ENCODE measurements at places on chromosomes 13 and 19. TPM values are rescaled to one million over a fixed set of nuclear protein-coding genes. Genes with fewer than 3 reads are reported as not detected.

- DNase-seq = no peak
Observed at GRCh38 chr19:40256512-40256911, 28.6 kb downstream of the AKT2 start.

DNA sequence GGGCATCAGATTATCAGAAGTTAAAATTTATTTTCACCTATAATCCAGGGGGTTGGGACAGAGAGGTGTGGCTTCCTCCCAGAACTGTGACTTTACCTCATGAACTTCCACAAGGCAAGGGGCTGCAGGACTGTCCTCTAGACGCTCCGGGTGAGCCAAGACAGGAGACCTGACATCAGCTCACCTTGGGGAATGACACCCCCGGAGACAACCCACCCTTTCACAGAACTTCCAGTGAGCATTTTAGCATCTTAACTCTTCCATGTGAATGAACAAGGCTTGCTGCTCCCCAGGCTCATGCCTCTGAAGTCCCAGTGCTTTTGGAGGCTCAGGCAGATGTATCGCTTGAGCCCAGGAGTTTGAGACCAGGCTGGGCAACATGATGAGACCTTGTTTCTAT is 29.4 kb upstream of the TFDP1 start:
- no peak for DNase-seq

DNA sequence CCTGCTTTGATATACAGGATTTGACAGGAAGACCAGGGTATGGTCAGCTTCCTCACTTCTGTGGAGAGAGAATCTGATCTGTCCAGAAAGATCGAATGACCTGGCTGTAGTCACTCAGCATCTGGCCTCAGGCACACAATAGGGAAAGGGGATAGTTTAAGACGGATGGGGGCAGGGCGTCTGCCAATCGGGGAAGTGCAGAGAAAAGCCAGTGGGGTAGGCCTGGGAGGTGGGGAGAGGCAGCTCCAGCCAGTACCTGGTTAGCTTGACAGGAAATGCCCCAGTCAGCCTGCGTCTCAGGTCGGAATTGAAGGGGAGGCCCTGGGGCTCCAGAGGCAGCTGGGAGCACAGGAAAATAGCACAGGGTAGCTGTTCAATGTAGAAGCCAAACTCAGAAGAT is 12.4 kb downstream of the ZNF444 start:
- no peak for DNase-seq

GRCh38 chr13:50125304-50125553 is 110.0 kb downstream of the KCNRG start:
- DNase-seq = peak; percentile 79

DNA sequence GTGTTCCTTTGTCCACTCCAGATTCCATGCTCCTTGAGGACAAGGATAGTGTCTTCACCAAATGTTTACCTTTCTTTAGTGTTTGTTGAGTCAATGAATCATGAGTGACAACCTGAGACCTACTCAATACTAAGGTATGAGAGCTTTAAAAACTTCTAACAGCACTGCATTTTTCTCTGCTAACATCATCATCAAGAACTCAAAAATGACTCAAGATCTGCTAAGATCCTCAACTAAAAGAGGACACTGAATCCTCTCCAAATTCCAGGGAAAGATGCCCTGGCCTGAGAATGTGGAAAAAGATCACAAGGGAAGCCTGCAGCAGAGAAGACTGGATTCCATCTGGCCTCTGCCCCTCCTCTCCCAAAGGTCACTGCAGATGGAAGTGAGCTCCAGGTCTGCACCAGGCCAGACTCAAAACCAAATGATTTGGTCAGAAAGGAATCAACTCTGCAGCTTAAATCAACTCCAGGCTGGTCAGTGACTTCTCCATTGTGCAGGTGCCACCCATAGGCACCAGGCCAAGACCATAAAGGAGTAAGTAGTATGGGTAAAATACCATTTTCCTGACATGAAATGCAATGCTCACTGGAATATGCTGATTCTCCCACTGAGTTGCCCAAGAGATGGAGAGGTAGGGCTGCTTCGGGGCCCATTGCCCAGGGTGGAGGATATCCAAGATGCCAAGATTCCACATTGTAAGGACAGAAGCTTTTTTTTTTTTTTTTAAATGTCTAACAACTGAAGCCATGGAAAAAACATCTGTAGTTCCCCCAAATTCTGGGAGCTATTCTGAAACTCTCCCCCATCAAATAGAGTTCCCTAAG is 89.5 kb upstream of the DOCK9 start:
- DNase-seq = no peak

DNA sequence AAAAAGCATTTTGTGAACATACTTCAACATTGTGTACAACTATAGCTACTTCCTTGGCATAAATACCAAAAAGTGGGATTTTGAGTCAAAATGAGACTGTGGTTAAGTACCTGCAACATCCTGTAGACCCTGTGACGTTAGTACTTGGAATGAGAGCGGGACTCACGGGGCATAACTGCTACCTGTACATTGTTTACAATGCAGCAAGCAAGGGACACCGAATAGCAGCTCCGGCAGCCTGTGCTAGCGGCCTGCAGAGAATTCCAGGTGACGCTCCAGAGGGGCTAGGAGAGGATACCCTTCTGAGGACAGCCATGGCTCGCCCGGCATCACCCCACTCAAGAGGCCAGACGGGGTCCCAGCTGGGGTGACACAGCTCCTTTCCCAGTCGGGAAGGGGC is 824 bp upstream of the ZNF331 start:
- no peak for DNase-seq

DNA sequence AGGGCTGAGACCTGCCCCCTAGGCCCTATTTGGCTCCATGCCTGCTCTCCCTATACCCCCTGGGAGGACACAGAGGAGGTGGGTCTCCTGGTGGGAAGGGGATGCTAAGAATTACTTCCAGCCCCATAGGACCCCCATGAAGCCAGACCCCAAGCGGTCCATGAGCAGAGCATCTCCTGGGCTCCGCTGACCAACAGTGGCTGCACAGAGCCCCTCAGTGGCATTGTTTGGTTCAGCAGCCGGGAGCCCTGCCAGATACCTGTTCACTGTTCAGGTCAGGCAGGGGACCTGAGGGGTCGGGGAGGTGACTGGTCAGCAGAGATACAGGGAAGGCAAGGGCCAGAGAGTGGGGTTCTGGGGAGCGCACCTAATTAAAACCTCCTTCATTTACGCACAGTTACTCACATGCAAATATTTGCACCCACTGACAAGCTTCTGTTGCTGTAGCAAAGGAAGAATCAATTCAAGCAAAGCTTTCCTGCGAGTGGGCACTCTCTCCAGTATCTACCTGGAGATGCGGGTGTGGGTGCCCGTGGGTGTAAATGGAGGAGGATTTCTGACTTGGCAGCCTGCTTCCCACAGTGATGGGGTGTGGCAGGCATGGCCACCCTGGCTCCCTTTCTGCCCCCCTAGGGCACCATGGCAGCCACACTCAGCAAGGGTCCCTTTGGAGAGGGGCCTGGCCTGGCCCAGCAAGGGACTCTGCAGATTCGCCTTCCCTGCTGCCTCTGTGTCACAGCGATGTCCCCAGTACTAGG is 83.5 kb downstream of the CHST8 start:
- no peak for DNase-seq

GRCh38 chr19:13149628-13150186 is 468 bp downstream of the STX10 start:
- DNase-seq = peak; percentile 47

DNA sequence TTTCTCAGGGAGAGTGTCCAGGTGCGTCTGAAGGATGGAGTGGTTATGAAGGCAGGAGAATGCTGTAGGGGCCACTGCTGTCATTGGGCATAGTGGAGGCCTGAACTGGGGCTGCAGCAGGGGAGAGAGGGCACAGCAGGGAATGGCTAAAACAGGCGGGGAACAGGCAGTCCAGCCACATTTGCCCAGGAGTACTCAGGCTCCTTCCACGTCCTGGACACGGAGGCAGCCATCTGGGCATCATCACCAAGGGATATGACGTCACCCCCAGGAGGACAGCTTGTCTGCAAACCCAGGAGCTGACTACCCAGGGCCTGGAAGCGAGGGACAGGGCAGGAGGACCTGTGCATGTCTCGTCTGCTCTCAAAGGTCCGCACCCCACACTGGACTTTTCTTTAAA is 22.2 kb downstream of the VSTM2B start:
- peak; percentile 14 for DNase-seq

DNA sequence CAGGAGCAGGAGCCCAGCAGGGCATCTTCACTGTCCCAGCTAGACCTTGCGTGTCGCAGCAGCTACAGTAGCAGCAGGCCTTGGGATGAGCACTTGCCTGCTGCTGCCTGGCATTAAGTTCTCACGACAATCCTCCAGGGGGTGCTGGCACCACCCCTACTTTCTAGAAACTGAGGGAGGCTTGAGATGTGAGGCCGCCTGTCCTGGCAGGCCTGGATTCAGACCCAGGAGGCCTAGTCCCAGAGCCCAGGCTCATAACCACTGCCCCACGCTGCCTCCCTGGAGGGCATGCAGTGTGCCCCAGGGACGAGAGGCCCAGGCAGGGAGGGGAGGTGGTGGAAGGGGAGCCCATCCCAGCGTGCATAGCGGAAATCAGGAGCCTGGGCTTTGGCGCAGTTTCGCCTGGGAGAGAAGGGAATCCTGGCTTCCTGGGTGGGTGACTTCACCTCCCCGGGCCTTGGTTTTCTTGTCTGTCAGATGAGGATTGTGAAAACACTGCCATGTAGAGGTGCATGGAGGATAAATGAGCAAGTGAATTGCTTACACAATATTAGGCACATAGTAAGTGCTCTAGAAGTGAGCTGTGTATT is 26.1 kb downstream of the PPP5C start:
- no peak for DNase-seq

GRCh38 chr13:41590122-41590521 is 132.8 kb downstream of the RGCC start:
- DNase-seq = no peak

DNA sequence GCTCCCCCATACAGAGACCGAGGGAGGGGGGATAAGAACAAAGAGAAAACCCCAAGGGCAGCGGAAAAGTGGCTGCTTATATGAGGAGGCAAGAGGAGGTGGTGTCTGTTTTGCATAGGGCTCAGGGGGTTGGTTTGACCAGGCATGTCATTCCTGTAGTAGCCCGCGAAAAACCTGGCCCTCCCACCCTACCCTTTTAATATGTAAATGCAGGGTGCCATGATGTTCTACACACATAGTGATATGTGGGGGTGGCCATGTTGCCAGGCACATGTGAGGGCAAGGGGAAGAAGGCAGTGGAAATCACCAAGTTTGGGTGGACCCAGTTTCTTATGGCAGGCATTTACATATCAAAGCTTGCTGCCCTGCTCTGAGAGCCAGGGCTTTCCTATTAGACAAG is 203.5 kb upstream of the UBL3 start:
- no peak for DNase-seq

- DNase-seq = no peak
Observed at GRCh38 chr19:4897146-4897545, 5.5 kb downstream of the ARRDC5 start.

DNA sequence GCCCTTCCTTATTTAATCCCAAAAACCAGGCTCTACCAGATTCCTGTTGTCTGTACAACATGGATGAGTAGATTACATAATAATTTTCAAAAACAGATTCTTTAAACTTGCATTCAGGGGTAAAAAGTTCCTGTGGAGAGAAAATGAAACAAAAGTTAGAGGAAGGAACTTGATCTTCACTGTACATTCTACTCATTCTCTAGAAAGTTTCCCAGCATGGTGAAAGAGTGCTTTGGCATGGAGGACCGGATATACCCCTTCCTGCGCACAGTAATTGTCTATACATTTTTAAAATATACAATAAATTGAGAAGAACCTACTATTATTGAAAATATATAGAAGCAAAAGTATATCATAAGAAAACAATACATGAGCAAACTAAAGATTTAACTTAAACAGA is 274.2 kb downstream of the ITGBL1 start:
- DNase-seq = no peak

DNA sequence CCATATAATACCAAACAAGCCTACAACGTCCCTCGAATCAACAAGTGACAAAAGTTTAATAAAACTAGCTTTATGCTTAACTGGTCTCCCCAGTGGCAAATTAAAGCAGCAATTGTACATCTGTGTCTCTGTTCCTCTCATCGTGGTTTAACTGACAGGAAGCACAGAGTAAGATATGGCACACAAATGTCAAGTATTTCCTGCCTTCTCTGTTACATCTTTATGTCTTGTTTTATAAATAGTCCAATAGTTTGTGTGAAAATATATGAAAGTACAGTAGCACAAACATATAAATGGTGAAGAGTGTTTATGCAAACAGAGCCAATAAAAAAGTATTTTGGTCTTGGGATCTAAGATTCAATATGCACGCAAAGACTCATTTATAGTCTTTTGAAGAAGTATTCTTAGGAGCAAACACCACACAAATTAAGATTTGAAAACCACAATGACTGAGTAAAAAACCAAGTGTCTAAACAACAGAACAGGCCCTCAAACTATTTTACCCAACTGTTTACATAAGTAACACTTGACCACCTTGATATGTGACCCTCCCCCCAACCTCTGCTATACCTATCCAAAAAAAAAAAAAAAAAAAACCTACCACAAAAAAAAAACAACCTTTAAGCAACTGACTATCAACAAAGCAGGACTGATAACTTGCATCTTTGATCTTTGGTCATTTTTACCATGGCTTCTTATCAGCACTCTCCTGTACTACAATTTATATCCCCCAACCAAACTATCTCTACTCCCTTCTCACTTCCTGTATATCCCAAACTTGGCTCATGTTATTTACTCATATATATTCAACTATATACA is 14.0 kb downstream of the ELF1 start:
- DNase-seq = no peak

DNA sequence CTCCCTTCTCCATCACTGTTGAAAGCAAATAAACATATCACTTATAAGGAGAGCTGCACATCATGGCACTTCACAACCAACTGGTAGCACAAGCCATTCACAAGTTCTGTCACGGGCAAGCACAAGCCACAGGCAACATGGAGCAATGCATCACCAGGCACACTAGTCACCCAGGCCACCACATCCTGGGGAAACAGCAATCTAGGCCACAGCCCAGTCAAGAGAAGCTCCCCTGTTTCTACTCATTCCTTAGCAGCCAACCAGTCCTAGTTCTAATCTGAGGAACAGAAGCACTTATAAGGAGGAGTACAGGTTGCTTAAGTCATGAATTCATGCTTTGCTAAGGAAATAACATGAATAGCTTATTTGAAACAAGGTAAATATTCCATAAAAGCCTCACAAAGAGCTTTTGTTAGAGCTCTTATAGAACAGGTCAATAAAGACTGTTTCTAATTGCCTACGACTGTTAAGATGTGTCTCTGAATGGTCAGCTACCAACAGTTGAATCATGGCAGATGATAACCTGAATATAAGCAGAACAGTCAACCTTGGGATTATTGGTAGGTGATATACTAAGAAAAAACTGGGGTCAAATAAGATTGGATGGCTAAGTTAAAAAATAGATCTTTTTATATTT is 169.0 kb downstream of the TBC1D4 start:
- no peak for DNase-seq

KASH5 gene
- total RNA-seq = 0.95 TPM

C5AR2 gene
- total RNA-seq = not detected

ZNF536 gene
- total RNA-seq = not detected

NDUFA11 gene
- total RNA-seq = 224 TPM

ZNF699 gene
- total RNA-seq = 8.8 TPM

B3GNT8 gene
- total RNA-seq = 0.19 TPM

FREM2 gene
- total RNA-seq = not detected

HOOK2 gene
- total RNA-seq = 41.5 TPM

WDR88 gene
- total RNA-seq = not detected

CNN1 gene
- not detected for total RNA-seq

CLEC11A gene
- 0.55 TPM for total RNA-seq

NLRP11 gene
- 0.08 TPM for total RNA-seq

GPR12 gene
- not detected for total RNA-seq
